CD8-positive, alpha-beta memory T cell (primary cell): ENCODE measurements at places on chromosomes 11 and 22.

DNA sequence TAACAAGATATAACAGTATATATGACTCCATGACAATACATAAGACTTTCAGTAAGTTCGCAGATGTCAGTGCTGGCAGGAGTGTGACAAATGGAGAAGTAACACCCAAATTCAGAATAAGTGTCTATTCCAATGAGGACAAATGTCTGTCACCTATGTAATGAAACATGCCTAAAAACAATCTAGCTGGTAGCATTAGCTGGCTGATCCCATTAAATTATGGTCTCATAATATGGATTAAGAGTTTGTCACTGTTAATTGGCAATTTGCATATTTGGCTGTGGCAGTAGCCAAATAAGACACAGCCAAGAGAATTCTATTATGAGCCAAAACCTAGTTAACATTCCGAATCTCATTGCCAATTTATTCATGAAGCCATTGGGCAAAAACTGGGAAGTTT is 30.2 kb upstream of the CAVIN3 start:
- no peak for DNase-seq

- DNase-seq: no peak
Observed at GRCh38 chr22:49886346-49887063, 31.7 kb downstream of the ALG12 start.

DNA sequence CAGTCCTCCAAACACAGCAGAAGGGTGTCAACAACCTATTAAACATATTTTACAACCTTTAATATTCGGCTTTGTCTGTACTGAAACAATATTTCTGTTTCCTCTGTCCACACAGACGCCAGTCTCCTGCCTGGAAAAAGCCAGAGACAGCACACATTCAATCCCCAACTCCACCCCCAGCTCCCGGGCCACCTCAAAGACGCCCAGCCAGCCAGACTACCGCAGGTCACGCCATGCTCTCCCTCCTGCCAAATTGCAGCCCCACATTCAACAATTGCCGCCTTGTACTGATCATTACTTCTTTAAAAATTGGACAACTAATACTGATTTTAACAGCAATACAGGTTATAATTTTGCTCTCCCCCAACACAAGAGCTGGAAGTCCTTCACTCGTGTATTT is 1.2 kb downstream of the SERGEF start:
- no peak for DNase-seq

GRCh38 chr11:58028687-58029411 is 1.9 kb upstream of the OR6Q1 start:
- DNase-seq: no peak

DNA sequence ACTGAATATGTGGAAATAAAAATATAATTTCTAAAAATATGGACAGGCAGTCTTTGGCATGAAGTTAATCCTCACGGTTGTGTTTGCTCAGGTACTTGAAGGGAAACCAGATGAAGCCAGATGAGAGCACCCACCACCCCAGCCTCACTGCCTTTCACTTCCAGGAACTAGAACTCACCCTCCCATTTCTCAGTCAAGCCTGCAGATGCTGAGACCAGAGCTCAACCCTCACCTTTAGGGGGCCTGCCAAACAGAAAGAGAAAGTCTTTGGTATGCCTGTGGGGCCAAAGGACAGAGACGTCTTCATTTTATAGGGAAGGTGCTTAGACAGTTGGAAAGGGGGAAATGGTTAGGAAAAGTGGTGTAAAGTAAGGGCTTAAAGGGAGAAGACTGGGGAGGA is 252.8 kb upstream of the PLET1 start:
- DNase-seq: no peak
